ENCODE measurements at places on chromosomes 4 and X. TPM values are rescaled to one million over a fixed set of nuclear protein-coding genes. Genes with fewer than 3 reads are reported as not detected.

- no peaks in the 10 kb centered on the region for H3K36me3 ChIP-seq
- H3K27ac ChIP-seq, result no peak overlapping the region
- no peaks in the 10 kb centered on the region for H3K27me3 ChIP-seq
- no peaks in the 10 kb centered on the region for H3K4me1 ChIP-seq
- no peak overlapping the region for H3K4me3 ChIP-seq
Observed at GRCh38 chr4:140764785-140765392, 8.7 kb upstream of the TBC1D9 start.

DNA sequence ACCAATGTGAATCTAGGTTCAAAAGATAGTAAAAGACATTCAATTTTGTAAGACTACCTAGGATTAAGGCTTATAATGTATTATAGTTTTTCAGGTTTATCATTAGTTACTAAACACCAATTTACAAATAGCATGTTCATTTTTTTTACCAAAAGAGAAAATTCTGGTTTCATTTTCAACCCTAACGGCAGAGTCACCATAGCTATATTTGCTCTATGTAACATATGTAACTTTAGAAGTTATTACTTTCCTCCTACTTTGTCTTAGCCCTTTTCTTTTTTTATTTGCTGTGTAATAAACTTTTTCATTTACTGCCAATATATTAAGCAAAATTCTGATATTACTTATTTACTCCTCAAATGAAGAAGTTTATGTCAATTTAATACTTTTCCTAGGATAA, 639.6 kb downstream of the ARAP2 start:
- no peaks in the 10 kb centered on the region for H3K36me3 ChIP-seq
- no peak overlapping the region for H3K4me3 ChIP-seq

- H3K27ac ChIP-seq, result no peak overlapping the region
- no peaks in the 10 kb centered on the region for H3K4me1 ChIP-seq
- no peaks in the 10 kb centered on the region for H3K36me3 ChIP-seq
- H3K4me3 ChIP-seq, result no peak overlapping the region
- no peak for DNase-seq
Observed at GRCh38 chrX:129655547-129656249, 942 bp upstream of the APLN start.

- DNase-seq, result no peak
- H3K27ac ChIP-seq, result no peak overlapping the region
- no peak overlapping the region for H3K4me3 ChIP-seq
- H3K4me1 ChIP-seq, result no peaks in the 10 kb centered on the region
Observed at GRCh38 chrX:21735038-21735767, 22.7 kb downstream of the SMPX start.

GRCh38 chr4:24644983-24645764, 60.8 kb upstream of the DHX15 start:
- DNase-seq, result no peak
- H3K4me3 ChIP-seq, result no peak overlapping the region
- H3K4me1 ChIP-seq, result peaks cover 5% of the 10 kb centered on the region
- no peaks in the 10 kb centered on the region for H3K27me3 ChIP-seq
- H3K27ac ChIP-seq, result no peak overlapping the region
- H3K36me3 ChIP-seq, result no peaks in the 10 kb centered on the region

GRCh38 chr4:97013711-97014110, 1129.6 kb downstream of the STPG2 start:
- H3K36me3 ChIP-seq, result no peaks in the 10 kb centered on the region
- H3K4me3 ChIP-seq, result no peak overlapping the region
- no peaks in the 10 kb centered on the region for H3K27me3 ChIP-seq
- no peaks in the 10 kb centered on the region for H3K4me1 ChIP-seq

DNA sequence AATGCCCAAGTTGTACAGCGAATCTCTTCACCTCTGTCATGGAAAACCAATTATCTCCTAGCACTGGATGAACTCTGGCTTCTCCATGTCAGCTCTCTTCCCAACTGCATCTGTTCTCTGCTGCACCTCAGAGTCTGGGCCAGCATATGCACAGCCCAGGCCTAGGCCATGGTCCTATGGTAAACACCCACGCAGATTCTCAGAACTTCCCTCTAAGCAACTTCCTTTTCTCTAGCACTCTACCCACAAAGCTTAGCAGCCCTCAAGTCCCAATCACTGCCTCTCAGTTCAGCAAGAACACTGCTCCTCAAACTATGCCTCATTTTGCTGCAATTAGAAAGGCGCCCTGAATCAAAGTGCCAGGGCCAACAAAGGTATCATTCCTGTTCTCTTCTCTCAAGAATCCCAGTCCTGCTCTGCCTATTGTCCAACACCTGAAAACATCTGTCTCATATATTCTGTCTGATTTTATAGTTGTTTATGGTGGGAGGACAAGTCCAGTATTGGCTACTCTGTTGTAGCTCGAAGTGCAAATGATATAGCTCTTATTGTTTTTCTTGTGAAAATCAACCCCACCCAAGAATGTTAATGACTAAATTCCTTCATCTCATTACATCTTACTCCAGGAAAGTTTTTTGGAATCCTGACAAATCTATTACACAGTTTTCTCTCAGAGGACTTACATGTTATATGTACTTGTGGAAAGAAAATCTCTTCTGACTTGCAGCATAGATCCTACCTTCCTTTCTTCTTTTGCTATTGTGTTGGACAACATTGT, 85.4 kb downstream of the DCHS2 start:
- no peak for DNase-seq
- no peaks in the 10 kb centered on the region for H3K27me3 ChIP-seq
- H3K27ac ChIP-seq, result no peak overlapping the region
- H3K4me1 ChIP-seq, result no peaks in the 10 kb centered on the region
- no peak overlapping the region for H3K4me3 ChIP-seq

GRCh38 chr4:184616633-184617551, 32.4 kb downstream of the CASP3 start:
- H3K4me1 ChIP-seq, result no peaks in the 10 kb centered on the region
- no peaks in the 10 kb centered on the region for H3K36me3 ChIP-seq
- H3K27ac ChIP-seq, result no peak overlapping the region
- no peak overlapping the region for H3K4me3 ChIP-seq
- no peak for DNase-seq

DNA sequence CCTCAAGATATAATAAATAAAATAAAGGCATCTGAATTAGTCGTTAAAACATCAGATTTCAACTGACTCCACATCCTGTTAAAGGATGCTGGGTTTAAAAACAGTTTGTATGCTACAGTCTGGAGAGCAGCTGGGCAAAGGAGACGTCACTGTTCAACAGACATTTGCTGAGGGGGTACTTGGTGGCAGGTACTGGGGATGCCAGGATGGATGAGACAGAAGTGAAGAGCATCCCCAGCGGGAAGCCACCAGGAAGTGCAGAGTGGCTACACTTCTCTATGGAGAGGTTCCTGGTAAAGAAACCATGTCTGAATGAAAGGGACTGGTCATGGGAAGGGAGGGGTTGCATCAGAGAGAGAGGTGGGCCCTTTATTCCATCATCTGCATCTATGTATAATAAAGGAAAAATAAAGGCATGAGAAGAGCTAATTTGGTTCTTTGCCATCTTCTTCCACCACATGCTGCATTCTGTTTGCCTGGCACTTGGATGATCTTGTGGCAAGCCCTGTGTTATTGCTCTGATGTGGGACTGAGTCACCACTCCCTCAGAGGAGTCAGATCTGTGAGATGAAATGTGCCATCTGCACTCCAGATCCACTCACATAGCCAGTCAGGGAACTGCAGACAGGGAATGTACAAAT, 145.0 kb downstream of the SOWAHB start:
- DNase-seq, result peak; percentile 35
- H3K4me1 ChIP-seq, result peaks cover 74% of the 10 kb centered on the region
- H3K27me3 ChIP-seq, result no peaks in the 10 kb centered on the region
- H3K4me3 ChIP-seq, result peak overlapping the region; percentile 40
- peak overlapping the region; percentile 83 for H3K27ac ChIP-seq

DNA sequence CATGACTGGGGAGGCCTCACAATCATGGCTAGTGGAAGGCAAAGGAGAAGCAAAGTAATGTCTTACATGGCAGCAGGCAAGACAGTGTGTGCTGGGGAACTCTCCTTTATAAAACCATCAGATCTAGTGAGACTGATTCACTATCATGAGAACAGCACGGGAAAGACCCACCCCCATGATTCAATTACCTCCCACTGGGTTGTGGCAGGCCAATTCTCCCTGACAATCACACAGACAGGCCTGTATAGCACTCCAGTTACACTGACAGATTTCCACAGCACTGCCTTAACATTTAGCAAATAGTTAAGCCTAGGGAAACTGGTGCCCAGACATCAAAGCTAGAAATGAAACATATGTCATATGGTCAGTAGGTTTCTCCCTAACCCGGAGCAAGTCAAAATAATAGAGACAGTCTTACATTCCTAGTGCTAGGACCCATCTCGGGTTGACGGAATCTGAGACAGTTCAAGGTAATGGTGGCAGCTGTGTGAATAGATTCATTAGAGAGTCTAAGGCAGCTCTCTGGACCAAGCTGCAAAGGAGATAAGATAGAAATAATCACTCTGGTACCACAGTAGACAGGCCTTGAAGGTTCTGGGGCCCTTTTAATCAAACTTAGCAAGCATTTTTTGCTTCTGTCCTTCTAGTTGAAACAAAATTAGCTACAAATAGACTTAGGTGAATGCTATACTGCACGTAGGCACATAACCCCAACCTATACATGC, 9.4 kb upstream of the HERC5 start:
- H3K36me3 ChIP-seq, result no peaks in the 10 kb centered on the region
- H3K4me3 ChIP-seq, result no peak overlapping the region
- DNase-seq, result no peak
- no peak overlapping the region for H3K27ac ChIP-seq
- H3K4me1 ChIP-seq, result no peaks in the 10 kb centered on the region
- H3K27me3 ChIP-seq, result no peaks in the 10 kb centered on the region

- H3K27ac ChIP-seq, result no peak overlapping the region
- no peaks in the 10 kb centered on the region for H3K27me3 ChIP-seq
- no peak for DNase-seq
- H3K36me3 ChIP-seq, result no peaks in the 10 kb centered on the region
- H3K4me3 ChIP-seq, result no peak overlapping the region
Observed at GRCh38 chr4:133058701-133059100, 90.4 kb upstream of the PCDH10 start.

- H3K27me3 ChIP-seq, result no peaks in the 10 kb centered on the region
- H3K36me3 ChIP-seq, result no peaks in the 10 kb centered on the region
- H3K4me1 ChIP-seq, result no peaks in the 10 kb centered on the region
Observed at GRCh38 chr4:148961526-148961925, 519.3 kb upstream of the NR3C2 start.

- H3K4me1 ChIP-seq, result peaks cover 33% of the 10 kb centered on the region
- no peaks in the 10 kb centered on the region for H3K27me3 ChIP-seq
- no peaks in the 10 kb centered on the region for H3K36me3 ChIP-seq
- no peak overlapping the region for H3K4me3 ChIP-seq
- DNase-seq, result no peak
Observed at GRCh38 chrX:17081511-17081910, 135.1 kb downstream of the REPS2 start.

- no peaks in the 10 kb centered on the region for H3K4me1 ChIP-seq
- no peak overlapping the region for H3K27ac ChIP-seq
- no peaks in the 10 kb centered on the region for H3K36me3 ChIP-seq
Observed at GRCh38 chrX:57655065-57655464, 25.0 kb downstream of the NLRP2B start.

DNA sequence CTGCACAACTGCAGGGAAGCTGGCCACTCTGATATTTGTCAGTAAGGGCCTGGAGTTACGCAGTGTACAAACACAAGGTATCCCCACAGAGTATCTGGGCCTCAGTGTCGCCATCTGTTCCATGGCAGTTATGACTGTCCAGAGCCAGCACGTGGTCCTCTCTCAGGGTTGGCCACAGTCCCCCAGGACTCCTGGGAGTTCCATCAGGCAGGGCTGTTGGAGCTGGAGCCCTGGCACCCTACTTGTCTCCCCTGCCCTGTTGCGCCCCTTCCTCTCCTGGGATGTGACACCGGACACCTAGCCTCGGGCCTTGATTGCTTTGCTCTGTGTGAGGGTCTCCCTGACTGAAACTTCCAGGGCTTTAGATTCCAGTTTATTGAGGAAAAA, 8.4 kb downstream of the HTRA3 start:
- H3K4me1 ChIP-seq, result peaks cover 65% of the 10 kb centered on the region
- DNase-seq, result no peak
- H3K36me3 ChIP-seq, result no peaks in the 10 kb centered on the region
- H3K4me3 ChIP-seq, result no peak overlapping the region
- no peak overlapping the region for H3K27ac ChIP-seq
- H3K27me3 ChIP-seq, result no peaks in the 10 kb centered on the region

DNA sequence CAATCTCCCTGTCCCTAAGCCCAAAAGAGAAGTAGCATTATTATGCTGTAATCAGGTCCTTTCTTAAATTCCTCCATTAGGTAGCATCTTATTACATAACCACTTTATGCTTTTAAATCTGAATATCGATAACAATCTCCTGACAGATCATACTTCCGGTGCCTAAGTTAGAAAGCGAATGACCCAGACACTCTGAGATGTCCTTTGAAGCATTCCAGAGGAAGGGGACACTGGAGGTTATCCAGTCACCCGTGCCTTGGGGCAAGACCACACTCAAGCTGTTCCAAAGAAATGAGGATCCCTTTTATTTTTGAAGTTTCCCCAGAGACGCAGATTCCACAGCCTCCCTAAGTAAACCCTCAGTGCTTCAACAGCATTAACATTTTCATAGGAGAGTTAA, 125.7 kb downstream of the PALLD start:
- no peaks in the 10 kb centered on the region for H3K36me3 ChIP-seq
- no peak for DNase-seq
- peak overlapping the region; percentile 25 for H3K27ac ChIP-seq
- H3K27me3 ChIP-seq, result no peaks in the 10 kb centered on the region

GRCh38 chrX:40552768-40553167, 28.0 kb upstream of the ATP6AP2 start:
- H3K4me3 ChIP-seq, result no peak overlapping the region
- no peak overlapping the region for H3K27ac ChIP-seq
- no peaks in the 10 kb centered on the region for H3K27me3 ChIP-seq
- H3K36me3 ChIP-seq, result no peaks in the 10 kb centered on the region

DNA sequence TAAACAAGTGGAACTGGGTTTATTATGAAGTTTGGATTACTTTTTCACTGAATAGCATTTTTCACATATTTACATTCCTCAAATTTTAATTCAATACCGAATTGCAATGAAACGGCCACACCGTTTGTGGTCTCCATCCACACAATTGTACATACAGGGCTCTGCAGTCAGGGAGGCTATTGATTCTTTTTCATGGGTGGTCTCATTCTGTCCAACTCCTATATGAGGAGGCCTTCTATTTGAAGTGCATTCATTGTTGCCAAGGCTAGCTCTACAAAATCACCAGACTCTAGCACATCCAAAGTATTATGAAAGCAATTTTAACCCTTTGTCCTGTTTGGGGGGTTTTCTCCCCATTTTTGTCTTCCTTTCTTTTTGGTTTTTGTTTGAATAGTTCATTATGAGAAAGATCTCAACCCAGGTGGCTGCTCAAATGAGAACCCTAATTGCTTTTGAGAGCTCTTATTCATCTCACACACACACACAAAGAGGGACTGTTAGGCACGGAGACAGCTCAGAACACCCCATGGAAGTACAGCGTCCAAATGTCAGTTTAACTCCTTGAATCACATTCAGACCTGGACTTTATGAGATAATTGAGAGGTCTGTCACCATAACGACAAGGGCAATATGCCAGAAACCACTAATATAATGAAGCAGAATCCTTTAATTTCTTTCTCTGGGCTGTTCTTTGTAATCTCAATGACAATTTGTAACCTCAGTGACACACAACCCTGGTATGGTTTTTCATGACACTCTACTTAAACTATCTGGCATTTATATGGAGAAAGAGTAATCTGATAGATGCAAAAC, 79.4 kb downstream of the NLGN4X start:
- H3K4me1 ChIP-seq, result no peaks in the 10 kb centered on the region
- DNase-seq, result no peak

BGN gene
- total RNA-seq, result 1,777 TPM

PPA2 gene
- total RNA-seq, result 78.4 TPM

PJA1 gene
- 19.0 TPM for total RNA-seq

GATA1 gene
- total RNA-seq, result not detected

OPRPN gene
- not detected for total RNA-seq

PLCXD1 gene
- 14.5 TPM for total RNA-seq
